ENCODE measurements at places on chromosomes 6 and 20.

DNA sequence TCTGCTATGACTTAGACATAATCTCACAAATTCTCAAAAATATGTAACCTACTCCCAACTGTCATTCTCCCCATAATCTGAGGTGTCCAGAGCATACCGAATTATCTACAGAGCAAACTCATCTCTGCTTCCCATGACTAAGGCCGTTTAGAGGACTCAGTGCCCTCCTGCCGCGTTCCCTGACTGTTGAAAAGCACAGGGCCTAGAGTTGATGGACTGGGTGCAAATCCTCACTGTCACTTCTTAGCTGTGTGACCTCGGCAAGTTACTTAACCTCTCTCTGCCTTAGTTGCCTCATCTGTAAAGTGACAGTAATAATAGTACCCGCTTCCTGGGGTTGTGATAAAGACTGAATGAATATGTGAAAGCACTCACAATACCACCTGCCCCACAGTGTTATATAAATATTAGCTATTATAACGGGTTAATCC, 4.7 kb upstream of the TUBB2A start:
- H3K27me3 ChIP-seq, result no peaks in the 10 kb centered on the region
- H3K4me1 ChIP-seq, result peaks cover 26% of the 10 kb centered on the region
- H3K4me3 ChIP-seq, result no peak overlapping the region
- no peak overlapping the region for H3K27ac ChIP-seq
- H3K36me3 ChIP-seq, result no peaks in the 10 kb centered on the region
- DNase-seq, result no peak

DNA sequence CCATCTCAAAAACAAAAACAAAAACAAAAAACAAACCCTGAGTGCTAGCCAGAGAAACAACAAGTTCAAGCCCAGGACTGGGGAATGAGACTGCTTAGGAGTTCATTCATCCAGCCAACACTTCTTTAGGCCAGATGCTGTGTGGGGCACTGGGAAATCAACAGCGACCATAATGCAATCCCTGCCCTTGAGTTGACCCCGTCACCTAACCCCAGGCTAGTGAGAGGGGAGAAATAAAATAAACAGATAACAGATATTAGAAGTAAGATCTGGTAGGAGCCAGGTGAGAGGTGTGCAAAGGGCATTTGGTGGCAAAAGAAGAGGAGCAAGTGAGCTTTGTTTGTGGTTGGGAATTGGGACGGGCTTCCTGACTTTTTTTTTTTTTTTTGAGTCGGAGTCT, 4.9 kb upstream of the RPL10A start:
- no peaks in the 10 kb centered on the region for H3K27me3 ChIP-seq
- DNase-seq, result no peak
- H3K36me3 ChIP-seq, result peaks cover 3% of the 10 kb centered on the region
- H3K4me1 ChIP-seq, result peaks cover 12% of the 10 kb centered on the region
- no peak overlapping the region for H3K4me3 ChIP-seq
- H3K27ac ChIP-seq, result no peak overlapping the region

GRCh38 chr20:24836041-24836533, 113.0 kb upstream of the CST7 start:
- no peak for DNase-seq
- no peaks in the 10 kb centered on the region for H3K36me3 ChIP-seq
- H3K4me3 ChIP-seq, result no peak overlapping the region
- no peaks in the 10 kb centered on the region for H3K27me3 ChIP-seq

DNA sequence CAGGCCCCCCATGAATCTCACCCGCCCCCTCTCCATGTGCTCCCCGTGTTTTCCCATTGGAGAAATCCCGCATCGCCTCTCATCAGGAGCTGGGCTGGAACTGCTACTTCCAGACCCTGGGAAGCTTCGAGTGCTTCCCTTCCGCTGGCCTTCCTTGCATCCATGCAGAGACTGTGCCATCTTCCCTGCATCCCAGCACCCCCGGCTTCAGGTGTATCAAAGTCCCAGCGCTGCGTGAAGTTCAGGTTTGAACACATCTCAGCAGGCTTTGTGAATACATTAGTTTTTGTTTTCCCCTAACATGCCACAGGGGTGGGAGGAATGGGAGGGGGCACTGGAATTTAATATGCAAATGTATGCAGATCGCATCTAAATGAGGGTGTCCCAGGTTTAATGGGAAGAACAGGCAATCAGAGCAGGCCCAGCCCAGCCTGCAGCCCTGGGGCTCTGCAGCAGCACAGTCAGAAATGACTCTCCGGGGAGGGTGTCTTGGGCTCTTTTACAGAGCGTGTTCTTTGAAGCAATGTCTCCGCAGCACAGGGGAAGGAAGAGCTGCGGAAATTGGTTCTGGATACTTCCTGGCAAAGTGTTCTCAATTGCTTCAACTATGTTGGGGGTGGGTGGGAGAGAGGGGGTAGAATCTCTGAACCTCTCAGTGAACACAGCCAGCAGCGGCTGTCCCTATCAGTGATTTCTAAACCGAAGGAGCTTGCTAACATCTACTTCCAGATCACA, 8.3 kb upstream of the MMP9 start:
- peaks cover 28% of the 10 kb centered on the region for H3K4me1 ChIP-seq
- no peaks in the 10 kb centered on the region for H3K36me3 ChIP-seq
- H3K27me3 ChIP-seq, result no peaks in the 10 kb centered on the region
- DNase-seq, result no peak

DNA sequence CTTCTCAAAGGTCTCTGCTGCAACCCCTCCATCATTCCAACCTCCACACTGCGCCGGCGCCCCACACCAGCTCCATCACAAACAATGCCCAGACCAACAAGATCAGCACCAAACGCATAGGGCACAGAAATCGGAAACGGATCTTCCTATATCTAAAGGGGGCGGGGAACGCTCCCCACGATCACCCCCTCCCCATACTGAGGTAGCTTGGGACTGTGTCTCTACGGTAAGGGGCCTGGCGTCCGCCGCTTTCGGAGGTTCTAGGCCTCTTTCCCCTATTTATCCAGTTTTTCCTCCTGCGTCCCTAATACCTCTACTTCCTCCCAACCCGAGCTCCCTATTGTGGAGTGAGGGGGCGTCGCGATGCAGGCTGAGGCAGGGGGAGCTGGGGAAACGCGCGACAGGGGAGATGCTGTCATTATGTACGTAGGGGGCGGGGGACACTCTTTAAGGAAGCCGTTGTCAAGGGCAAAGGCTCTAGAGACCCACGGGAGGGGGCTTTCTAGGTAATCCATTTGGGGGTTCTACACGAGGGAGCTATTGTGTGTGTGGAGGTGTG, 909 bp downstream of the DNAAF9 start:
- H3K4me3 ChIP-seq, result peak overlapping the region; percentile 74
- DNase-seq, result no peak
- H3K27ac ChIP-seq, result peak overlapping the region; percentile 67
- H3K4me1 ChIP-seq, result peaks cover 18% of the 10 kb centered on the region
- no peaks in the 10 kb centered on the region for H3K27me3 ChIP-seq

- H3K27ac ChIP-seq, result no peak overlapping the region
- no peak for DNase-seq
- H3K36me3 ChIP-seq, result no peaks in the 10 kb centered on the region
- H3K27me3 ChIP-seq, result no peaks in the 10 kb centered on the region
These were observed 40.4 kb upstream of the MC3R start for GRCh38 chr20:56208121-56208520.

- no peak overlapping the region for H3K27ac ChIP-seq
- H3K4me3 ChIP-seq, result no peak overlapping the region
- no peak for DNase-seq
- no peaks in the 10 kb centered on the region for H3K27me3 ChIP-seq
- no peaks in the 10 kb centered on the region for H3K36me3 ChIP-seq
- no peaks in the 10 kb centered on the region for H3K4me1 ChIP-seq
These were observed 152.7 kb upstream of the SLC22A16 start for GRCh38 chr6:110629153-110629552.

DNA sequence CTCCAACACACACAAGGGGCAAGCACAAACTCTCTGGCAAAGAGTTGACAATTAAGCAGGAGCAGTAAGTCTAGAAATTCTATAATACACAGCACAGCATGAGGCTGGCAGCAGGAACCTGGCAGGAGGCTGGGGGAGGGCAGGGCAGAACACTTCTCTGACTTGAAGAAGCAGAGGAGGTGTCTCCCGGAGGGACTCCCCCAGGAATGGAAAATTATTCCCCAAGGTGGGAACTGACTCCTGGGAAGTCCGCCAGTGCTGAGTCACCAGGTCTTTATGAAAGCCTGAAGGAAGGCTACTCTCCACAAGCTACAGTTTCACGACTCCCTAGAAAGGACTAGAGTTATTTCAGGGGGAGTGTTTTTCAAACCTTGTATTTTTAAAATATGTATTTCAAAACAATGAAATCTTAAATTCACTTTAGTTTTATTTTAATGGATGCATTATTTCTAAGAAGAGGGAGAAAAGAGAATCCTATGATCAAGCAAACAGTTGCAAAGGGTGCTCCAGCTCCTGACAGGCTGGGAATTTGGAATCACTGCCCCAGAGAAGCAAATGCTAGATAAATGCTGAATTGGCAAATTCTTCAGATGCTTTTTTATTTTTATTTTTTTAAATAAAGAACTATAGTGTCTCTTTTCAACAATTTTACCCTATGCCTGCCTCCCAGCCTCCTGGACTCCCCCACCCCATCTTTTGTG, 192.8 kb downstream of the LY86 start:
- no peaks in the 10 kb centered on the region for H3K36me3 ChIP-seq
- no peaks in the 10 kb centered on the region for H3K27me3 ChIP-seq
- peak overlapping the region; percentile 31 for H3K27ac ChIP-seq
- H3K4me3 ChIP-seq, result no peak overlapping the region

DNA sequence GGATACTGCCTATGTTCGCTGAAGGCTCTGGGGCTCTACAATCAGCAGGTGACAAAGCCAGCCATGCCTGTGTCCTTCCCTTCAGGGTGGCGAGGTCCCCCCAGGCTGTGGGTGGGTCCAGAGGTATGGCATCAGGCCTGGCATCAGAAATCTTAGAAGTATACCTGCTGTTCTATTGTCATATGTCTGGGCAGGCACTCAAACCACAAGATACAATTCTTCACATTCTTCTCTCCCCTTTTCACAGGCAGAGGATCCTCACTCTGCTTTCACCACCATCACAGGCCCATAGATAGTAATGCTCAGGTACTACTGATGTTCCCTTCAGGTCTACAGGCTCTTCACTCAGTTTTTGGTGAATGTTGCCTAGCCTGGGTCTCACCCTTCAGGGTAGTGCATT, 1180.0 kb upstream of the CITED2 start:
- H3K4me1 ChIP-seq, result peaks cover 4% of the 10 kb centered on the region
- no peaks in the 10 kb centered on the region for H3K27me3 ChIP-seq
- H3K27ac ChIP-seq, result no peak overlapping the region

- H3K4me1 ChIP-seq, result no peaks in the 10 kb centered on the region
- no peaks in the 10 kb centered on the region for H3K27me3 ChIP-seq
- no peak for DNase-seq
- H3K36me3 ChIP-seq, result no peaks in the 10 kb centered on the region
- no peak overlapping the region for H3K27ac ChIP-seq
These were observed 24.0 kb downstream of the SNX3 start for GRCh38 chr6:108236791-108237190.

GRCh38 chr6:45637611-45638257, 260.0 kb upstream of the SUPT3H start:
- no peak overlapping the region for H3K4me3 ChIP-seq
- no peak for DNase-seq
- no peaks in the 10 kb centered on the region for H3K27me3 ChIP-seq

GRCh38 chr6:30880698-30881252, 3.5 kb upstream of the DDR1 start:
- DNase-seq, result no peak
- H3K4me3 ChIP-seq, result no peak overlapping the region
- no peaks in the 10 kb centered on the region for H3K36me3 ChIP-seq
- no peak overlapping the region for H3K27ac ChIP-seq
- no peaks in the 10 kb centered on the region for H3K27me3 ChIP-seq

DNA sequence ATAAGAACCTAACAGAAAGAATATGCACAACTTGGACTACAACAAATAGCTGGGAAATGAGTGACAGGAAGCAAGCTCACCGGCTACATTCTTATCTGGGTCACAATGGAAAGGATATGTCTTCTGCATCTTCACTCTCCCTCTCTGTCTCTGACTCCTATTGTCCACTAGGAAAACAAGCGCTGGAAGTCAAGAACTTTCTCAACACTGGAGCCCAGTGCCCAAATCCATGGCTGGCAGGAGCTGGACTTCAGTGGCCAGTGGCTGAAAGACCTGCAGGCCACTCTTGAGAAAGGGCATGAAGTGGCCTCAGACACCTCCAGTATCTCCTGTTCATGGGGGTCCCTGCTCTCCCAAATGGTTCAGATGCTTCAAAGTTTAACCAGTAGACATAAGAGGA, 62.0 kb downstream of the FAM50B start:
- no peaks in the 10 kb centered on the region for H3K27me3 ChIP-seq
- H3K4me1 ChIP-seq, result peaks cover 30% of the 10 kb centered on the region
- no peaks in the 10 kb centered on the region for H3K36me3 ChIP-seq
- no peak overlapping the region for H3K27ac ChIP-seq

DNA sequence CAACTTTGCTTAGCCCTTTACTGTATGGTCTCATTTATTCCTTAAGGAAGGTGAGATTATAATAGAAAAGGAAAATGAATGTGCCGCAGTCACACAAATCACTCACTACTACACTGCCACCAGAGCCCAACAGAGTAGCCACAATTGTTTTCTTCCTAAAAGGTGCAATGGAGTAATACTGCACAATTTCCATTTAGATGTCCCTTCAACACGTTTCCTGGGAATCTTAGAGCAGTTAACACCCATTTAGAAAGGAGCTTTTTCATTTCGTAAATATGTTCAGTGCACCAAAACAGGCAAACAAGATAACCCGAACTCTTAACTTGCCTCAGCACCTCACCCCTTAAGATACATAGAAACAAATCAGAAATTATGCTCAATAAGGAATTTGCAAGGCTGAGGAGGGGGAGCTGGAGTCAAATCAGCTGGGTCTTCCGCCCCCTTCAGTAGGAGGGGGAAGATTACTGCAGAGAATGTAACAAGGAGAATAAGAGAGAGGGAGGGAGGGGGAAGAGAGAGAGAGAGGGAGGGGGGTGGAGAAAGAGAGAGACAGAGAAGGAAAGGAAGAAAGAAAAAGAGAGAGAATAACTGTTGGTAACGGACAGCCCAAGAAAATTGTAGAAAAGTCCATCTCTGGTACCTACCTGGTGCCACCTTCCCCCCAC, 155.5 kb downstream of the BCAS1 start:
- peaks cover 41% of the 10 kb centered on the region for H3K4me1 ChIP-seq
- no peak overlapping the region for H3K4me3 ChIP-seq
- no peak for DNase-seq
- H3K27ac ChIP-seq, result peak overlapping the region; percentile 84

- DNase-seq, result no peak
- H3K4me3 ChIP-seq, result no peak overlapping the region
- no peak overlapping the region for H3K27ac ChIP-seq
- H3K4me1 ChIP-seq, result no peaks in the 10 kb centered on the region
These were observed 187.1 kb upstream of the PHACTR1 start for GRCh38 chr6:12529364-12530019.

GRCh38 chr6:8123236-8123635, 20.9 kb upstream of the EEF1E1 start:
- no peak overlapping the region for H3K27ac ChIP-seq
- H3K4me3 ChIP-seq, result no peak overlapping the region
- no peaks in the 10 kb centered on the region for H3K4me1 ChIP-seq
- H3K36me3 ChIP-seq, result no peaks in the 10 kb centered on the region
- no peaks in the 10 kb centered on the region for H3K27me3 ChIP-seq
- no peak for DNase-seq

- no peak overlapping the region for H3K27ac ChIP-seq
- no peak overlapping the region for H3K4me3 ChIP-seq
- H3K36me3 ChIP-seq, result no peaks in the 10 kb centered on the region
These were observed 111.1 kb upstream of the DST start for GRCh38 chr6:56753811-56754210.

GRCh38 chr6:156033598-156033997, 578.0 kb upstream of the NOX3 start:
- no peaks in the 10 kb centered on the region for H3K4me1 ChIP-seq
- H3K36me3 ChIP-seq, result no peaks in the 10 kb centered on the region
- H3K27me3 ChIP-seq, result no peaks in the 10 kb centered on the region
- no peak overlapping the region for H3K27ac ChIP-seq
- H3K4me3 ChIP-seq, result no peak overlapping the region
